Astrocyte (in vitro differentiated cells and primary cell): ENCODE measurements at places on chromosomes 13 and 19.

GRCh38 chr13:34555988-34556387 lies 386.1 kb upstream of the NBEA start:
- H3K36me3 ChIP-seq, result no peaks in the 10 kb centered on the region
- no peaks in the 10 kb centered on the region for H3K4me1 ChIP-seq
- DNase-seq, result peak; percentile 20

DNA sequence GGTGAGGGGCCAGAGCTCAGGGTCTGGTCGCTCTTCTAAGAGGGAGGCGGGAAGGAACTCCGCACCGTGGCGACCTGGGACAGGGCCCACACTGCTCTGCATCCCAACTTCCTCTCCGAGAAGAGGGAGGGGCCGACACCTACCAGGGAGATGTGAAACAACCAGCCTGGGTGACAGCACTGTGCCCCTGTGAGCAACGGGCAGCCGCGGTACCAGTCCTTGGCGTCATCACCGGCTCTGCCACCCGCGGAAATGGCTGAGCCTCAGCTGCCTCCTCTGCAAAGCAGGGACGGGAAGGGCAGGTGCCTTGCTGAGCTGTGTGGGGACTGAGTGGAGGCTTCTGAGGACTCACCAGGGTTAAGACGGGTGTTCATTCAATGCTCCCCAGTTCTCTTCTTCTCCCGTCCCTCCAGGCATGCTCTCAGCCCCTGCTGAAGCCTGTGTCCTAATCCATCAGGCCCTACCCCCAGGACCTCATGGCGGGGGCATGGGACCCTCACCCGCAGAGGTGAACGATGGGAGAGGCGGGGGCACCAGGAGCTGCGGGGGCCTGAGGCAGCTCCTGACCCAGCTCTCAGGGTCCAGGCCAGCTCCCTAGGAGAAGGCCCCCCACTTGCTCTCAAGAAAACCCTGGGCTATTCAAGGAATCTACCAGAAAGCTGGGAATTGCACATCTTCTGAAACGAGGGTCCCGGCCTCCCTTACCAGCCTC lies 9.3 kb downstream of the ZNF787 start:
- no peak overlapping the region for H3K27ac ChIP-seq
- no peaks in the 10 kb centered on the region for H3K27me3 ChIP-seq
- no peaks in the 10 kb centered on the region for H3K36me3 ChIP-seq
- DNase-seq, result no peak
- peaks cover 7% of the 10 kb centered on the region for H3K4me1 ChIP-seq
- H3K4me3 ChIP-seq, result no peak overlapping the region

GRCh38 chr19:46303322-46303690 lies 6.5 kb downstream of the HIF3A start:
- no peaks in the 10 kb centered on the region for H3K36me3 ChIP-seq
- no peak for DNase-seq
- H3K27ac ChIP-seq, result no peak overlapping the region
- H3K27me3 ChIP-seq, result no peaks in the 10 kb centered on the region

- no peak overlapping the region for H3K27ac ChIP-seq
- no peak overlapping the region for H3K4me3 ChIP-seq
- no peaks in the 10 kb centered on the region for H3K27me3 ChIP-seq
- H3K36me3 ChIP-seq, result no peaks in the 10 kb centered on the region
- H3K4me1 ChIP-seq, result no peaks in the 10 kb centered on the region
Measured at GRCh38 chr13:34722922-34723321, 219.1 kb upstream of the NBEA start.

GRCh38 chr19:1250437-1251260 lies 2.3 kb downstream of the MIDN start:
- DNase-seq, result no peak
- peak overlapping the region; percentile 85 for H3K27ac ChIP-seq
- no peaks in the 10 kb centered on the region for H3K27me3 ChIP-seq
- peak overlapping the region; percentile 84 for H3K4me3 ChIP-seq
- H3K4me1 ChIP-seq, result peaks cover 34% of the 10 kb centered on the region

- no peak overlapping the region for H3K27ac ChIP-seq
- H3K4me3 ChIP-seq, result no peak overlapping the region
- peaks cover 64% of the 10 kb centered on the region for H3K36me3 ChIP-seq
- no peaks in the 10 kb centered on the region for H3K27me3 ChIP-seq
- H3K4me1 ChIP-seq, result no peaks in the 10 kb centered on the region
- no peak for DNase-seq
Measured at GRCh38 chr19:5652261-5652660, 28.1 kb downstream of the MICOS13 start.

DNA sequence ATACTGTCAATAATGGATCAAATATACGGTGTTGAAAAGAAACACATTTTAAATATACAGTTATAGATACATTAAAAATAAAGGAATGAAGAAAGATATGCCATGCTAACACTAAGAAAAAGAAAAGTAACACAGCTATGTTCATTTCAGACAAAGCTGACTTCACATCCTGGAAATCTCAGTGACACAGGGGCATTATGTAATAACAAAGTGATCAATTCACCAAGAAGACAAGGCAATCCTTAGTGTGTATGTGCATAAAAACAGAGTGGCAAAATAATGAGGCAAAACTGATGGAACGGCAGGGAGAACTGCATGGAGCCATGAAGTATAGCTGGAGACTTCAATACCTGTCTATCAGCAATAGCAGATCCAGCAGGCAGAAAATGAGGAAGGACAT lies 13.1 kb downstream of the ZNF14 start:
- DNase-seq, result no peak
- H3K36me3 ChIP-seq, result no peaks in the 10 kb centered on the region
- H3K4me3 ChIP-seq, result no peak overlapping the region
- no peaks in the 10 kb centered on the region for H3K27me3 ChIP-seq

GRCh38 chr19:39351537-39352064 lies 9.4 kb downstream of the SAMD4B start:
- H3K36me3 ChIP-seq, result peaks cover 34% of the 10 kb centered on the region
- H3K27me3 ChIP-seq, result no peaks in the 10 kb centered on the region
- H3K4me3 ChIP-seq, result no peak overlapping the region
- no peak overlapping the region for H3K27ac ChIP-seq
- peaks cover 15% of the 10 kb centered on the region for H3K4me1 ChIP-seq
- DNase-seq, result no peak

DNA sequence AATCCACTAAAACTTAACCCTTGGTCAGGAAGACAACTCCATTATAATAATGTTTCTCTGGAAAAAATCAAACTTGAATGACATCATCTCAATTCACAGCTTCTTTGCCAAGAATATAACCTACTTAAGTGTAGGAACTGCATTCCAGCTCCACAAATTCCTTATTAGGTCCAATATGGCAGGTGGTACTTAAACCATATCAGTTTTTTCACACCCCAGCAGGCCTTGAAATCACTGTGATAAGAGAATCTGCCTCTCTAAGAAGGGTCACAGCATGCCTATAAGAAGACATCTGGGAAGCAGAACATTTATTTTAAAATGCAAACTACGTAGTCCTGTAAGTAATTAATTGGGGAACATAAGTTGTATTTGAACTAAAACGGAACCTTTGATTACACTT lies 687.8 kb downstream of the DIAPH3 start:
- no peak overlapping the region for H3K27ac ChIP-seq
- H3K36me3 ChIP-seq, result no peaks in the 10 kb centered on the region

DNA sequence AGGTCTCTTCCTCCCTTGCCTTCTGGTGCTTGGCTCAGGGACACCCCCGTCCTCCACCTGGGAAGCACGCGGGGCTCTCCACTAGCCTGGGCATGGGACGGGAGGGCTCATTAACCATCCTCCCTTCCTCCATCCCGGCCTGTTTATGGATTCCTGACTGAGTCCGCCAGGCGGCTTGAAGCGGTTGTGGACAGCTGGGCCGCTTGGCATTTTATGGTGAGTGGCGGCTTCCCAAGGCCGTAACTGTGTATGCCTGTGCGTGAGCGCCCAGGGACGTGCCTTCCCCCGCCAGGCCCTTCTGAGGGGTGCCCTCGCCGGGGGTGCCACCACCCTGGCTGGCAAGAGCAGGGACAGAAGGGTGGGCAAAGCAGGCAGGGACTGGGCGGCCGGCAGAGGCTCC lies 202.8 kb downstream of the URI1 start:
- H3K27ac ChIP-seq, result no peak overlapping the region
- H3K4me3 ChIP-seq, result no peak overlapping the region
- DNase-seq, result no peak
